ENCODE measurements at places on chromosomes 2 and 18. TPM values are rescaled to one million over a fixed set of nuclear protein-coding genes. Genes with fewer than 3 reads are reported as not detected.

Gene LYPD6
- total RNA-seq, result 0.42 TPM

Gene AQP12A
- total RNA-seq, result not detected

Gene ORC2
- total RNA-seq, result 35.6 TPM

Gene GLI2
- 18.5 TPM for total RNA-seq

Gene IL1R2
- 3.3 TPM for total RNA-seq

Gene TRMT61B
- 8.1 TPM for total RNA-seq

Gene WDFY1
- total RNA-seq, result 51.1 TPM

Gene STEAP3
- total RNA-seq, result 8.0 TPM

Gene ANKRD44
- 53.3 TPM for total RNA-seq

Gene DYNAP
- not detected for total RNA-seq

Gene FAM237A
- not detected for total RNA-seq

Gene IL1RL2
- total RNA-seq, result 0.54 TPM

Gene AGXT
- not detected for total RNA-seq

Gene RGPD3
- total RNA-seq, result not detected

Gene DCDC2C
- total RNA-seq, result 0.27 TPM

Gene DNAJC5G
- total RNA-seq, result not detected

Gene UPP2
- not detected for total RNA-seq
